ENCODE measurements at places on chromosomes 13 and 19.

DNA sequence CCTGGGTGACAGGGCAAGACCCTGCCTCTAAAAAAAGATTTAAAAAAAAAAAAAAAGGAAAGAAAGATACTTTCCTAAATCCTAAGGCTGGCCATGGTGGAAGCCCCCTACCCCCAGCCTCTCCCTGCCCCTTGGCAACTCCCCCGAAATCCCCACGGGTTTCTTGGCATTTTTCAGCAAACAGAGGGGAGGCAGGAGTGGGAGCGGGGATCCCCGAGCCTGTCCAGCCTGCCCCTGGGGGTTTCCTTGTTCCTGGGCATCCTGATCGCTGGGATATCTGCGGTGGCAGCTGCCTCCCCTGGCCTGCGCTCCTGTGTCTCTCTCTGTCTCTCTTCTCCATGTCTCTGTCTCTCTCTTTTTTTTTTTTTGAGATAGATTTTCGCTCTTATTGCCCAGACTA lies 3.4 kb upstream of the EBI3 start:
- DNase-seq = no peak

DNA sequence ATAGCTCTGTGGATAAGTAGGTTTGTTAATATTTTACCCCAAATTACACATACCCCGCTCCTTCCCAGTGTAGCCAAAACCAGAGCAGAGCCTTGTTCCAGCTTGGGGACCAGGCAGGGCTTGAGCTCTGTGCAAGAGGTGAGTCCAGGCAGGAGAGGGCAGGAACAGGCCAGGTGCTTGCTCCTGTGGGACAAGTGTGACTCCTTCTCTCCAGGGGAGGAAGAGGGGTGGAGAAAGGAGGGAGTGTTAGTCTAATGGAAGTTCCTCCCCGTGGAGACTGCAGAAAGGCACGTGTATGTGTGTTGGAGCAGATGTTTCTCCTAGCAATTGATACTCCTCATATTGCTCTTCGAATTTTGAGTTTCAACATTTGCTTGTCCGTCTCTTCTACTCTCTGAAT lies 201.0 kb downstream of the FGF9 start:
- DNase-seq = no peak

DNA sequence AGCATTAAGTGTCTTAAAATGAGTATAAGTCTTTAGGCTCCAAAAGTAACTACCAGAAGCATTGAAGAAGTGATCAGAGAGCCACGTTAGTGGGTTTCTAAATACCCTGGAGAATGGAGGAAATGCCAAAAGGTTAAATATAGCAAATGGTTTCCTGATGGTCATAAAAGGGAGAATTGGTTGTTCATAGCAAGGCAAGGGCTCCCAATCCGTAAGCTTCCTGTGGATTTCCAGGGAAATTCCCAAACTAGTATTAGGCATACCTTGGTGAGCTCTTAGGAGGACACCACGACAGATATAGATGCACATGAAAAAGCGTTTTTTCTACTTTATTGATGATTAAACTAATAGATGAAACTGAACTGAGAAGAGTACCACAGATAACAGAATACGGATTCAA lies 410.9 kb downstream of the FOXO1 start:
- DNase-seq = no peak

GRCh38 chr19:43265664-43266025 lies 3.7 kb downstream of the PSG9 start:
- no peak for DNase-seq
